ENCODE measurements at places on chromosomes 12 and 14. TPM values are rescaled to one million over a fixed set of nuclear protein-coding genes. Genes with fewer than 3 reads are reported as not detected.

DNA sequence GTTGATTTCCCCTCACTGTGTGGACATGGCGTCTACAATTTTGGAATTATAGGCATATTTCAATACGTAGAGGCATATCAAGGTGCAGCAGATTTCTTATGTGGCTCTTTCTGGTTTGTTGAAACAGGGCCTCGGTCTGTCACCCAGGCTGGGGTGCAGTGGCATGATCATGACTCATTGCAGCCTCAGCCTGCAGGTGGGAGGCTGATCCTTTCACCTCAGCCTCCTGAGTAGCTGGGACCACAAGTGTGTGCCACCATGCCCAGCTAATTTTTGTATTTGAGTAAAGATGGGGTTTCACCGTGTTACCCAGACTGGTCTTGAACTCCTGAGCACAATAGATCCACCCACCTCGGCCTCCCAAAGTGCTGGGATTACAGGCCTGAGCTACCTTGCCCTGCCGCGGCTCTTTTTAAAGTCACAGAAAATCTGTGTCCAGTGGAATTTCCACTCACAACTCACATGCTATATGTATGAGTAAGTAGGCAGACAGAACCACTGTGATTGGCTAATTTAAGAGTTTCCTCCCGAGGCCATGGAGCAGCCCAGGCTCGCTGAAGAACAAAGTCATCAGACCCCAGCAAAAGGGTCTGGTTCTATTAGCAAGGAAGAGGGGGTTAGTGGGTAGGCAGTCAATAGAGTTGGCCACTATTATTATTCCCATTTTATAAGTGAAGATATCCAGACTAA, 9.1 kb downstream of the GNG2 start:
- no peak for DNase-seq

GRCh38 chr14:52789118-52789517, 2.3 kb downstream of the GNPNAT1 start:
- no peak for DNase-seq

DNA sequence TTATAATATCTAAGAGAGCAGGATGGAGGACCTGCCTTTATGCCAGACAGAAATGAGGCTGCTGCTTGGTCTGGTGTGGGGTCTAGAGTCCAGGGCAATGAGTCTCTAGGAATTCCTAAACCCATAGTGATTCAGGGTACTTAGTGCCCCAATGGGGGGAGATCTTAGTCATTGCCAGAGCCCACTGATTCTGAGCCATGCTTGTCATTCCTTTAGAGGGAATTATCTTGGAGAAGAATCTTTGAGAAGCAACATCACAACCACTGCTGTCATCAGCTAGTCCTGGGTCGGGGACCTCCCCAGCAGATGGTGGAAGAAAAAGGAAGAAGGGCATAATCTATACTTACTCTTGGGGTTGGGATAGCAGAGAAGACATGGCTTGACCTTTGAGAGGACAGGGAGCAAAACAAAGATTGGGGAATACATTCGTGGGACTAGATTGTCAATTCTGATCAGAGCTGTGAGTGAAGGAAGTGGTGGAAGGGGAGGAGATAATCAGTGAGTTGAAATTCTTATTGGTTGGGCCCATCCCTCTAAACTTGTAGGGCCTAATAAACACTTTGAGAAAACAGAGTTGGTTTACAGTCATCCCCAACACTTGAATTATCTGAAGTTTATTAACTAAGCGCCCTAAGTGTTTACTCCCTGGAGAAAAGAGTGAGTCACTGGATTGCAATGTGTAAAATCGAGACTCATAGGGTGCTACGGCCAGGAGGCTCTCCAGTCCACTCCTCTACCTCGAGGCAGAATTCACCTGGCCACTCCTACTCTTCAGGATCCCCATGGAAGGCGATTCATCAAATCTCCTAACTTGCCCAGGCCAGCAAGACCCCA, 3.0 kb upstream of the KRT3 start:
- peak; percentile 67 for DNase-seq

DNA sequence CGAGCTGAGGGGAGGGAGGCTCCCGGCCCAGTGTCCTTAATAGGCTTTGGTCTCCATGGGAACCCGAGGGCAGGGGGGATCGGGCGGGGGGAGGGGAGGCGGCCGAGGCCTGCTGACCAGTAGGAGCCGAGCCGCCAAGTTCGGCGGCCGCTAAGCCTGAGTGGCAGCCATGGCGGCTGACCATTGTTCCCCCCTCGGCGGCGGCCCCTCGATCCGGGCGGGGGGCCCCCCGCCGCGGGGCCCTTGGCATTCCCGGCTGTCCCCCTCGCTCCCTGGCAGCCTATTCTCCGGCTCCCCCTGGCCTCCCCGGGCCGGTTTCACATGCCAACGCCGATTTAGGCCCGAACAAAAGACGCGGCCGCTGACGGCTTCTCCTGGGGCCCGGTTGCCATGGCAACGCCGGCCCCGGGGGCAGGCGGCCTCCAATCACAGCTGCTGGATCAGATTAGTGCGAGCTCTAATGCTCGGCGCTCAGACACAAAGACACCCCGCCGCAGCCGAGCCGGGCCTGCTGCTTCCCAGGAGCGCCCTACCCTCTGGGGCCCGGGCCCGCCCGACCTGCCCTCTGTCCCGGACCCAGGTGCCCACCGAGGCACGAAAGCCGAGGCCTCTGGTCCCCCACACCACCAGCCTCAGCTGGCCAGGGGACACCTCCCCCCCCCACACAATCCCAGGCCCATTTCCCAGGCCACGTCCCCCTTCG, 7.3 kb downstream of the MSI1 start:
- no peak for DNase-seq

- no peak for DNase-seq
Measured at GRCh38 chr12:128844031-128844635, 9.1 kb upstream of the GLT1D1 start.

Gene C12orf54
- not detected for total RNA-seq

Gene PLEKHG7
- total RNA-seq = not detected

GRCh38 chr12:53115891-53116648, 12.8 kb downstream of the SOAT2 start:
- no peak for DNase-seq

GRCh38 chr14:104574536-104574935, 5.0 kb upstream of the C14orf180 start:
- no peak for DNase-seq

Gene TEX52
- not detected for total RNA-seq

Gene NCAPD2
- total RNA-seq = 220 TPM

DNA sequence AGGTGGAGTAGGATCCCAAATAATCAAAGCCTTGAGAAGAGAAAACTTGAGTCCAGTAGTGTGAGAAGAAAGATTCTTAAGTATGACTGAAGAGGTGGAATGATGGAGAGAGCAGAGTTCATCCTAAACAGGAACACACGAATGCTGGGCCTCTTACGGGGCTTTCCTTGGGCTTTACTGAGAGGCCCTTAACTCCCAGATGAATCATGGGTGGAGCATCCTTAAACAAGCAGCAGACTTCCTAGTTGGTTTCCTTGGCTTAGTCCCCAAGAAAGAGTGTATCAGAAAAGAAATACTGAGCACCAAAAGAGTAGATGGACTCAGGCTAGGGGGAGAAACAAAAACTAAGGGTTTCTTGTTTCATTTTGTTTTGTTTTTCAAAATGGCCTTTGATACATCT, 132.5 kb downstream of the GPR135 start:
- DNase-seq = no peak

Gene LRRK2
- 0.48 TPM for total RNA-seq

Gene SLC35F4
- not detected for total RNA-seq

DNA sequence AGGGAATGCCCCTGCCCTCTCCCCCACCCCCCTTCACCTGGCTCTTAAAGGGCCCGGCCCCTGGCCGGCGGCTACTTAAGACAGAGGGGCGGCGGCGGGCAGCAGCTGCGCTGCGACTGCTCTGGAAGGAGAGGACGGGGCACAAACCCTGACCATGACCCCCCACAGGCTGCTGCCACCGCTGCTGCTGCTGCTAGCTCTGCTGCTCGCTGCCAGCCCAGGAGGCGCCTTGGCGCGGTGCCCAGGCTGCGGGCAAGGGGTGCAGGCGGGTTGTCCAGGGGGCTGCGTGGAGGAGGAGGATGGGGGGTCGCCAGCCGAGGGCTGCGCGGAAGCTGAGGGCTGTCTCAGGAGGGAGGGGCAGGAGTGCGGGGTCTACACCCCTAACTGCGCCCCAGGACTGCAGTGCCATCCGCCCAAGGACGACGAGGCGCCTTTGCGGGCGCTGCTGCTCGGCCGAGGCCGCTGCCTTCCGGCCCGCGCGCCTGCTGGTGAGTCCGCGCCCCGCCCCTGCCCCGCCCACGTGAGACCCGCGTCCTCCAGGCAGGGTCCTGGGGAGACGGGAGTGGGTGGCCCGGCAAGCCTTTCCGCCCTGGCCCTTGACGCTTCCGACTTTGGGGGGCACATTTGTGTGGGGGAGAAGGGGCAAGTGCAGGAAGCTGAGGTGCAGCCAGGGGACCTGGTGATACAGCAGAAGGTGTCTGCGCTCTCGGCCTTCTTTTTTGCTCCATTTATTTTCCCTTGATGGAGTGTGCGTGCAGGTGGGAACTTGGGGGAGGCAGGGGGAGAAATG, at the start of gene IGFBP6:
IGFBP6 (plus strand) TSS at position 104 of the 790 bp plus-strand sequence; CDS start at position 155, 51 bp downstream.
- peak; percentile 65 for DNase-seq

Gene DHRS2
- 1.3 TPM for total RNA-seq

DNA sequence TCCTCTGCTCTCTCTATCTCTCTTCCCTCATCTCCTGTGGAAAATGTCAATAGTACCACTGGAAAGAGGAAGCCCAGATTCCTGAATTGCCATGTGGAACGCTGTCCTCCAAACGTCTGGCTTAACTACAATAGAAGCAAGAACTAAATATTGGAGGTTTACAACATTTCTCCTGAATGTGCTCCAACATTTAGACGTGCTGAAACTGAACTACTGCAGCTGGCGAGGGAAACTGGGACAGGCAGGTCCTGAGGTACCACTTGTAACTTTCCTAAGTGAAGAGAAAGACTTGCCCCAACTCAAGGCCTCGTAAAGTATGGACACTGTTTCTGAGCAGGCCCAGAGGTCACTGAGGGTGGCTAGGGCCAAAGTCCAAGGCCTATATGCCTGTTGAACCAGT, 187.7 kb downstream of the NTF3 start:
- DNase-seq = no peak

Gene USP5
- total RNA-seq = 267 TPM

- no peak for DNase-seq
Measured at GRCh38 chr12:98737322-98737712, 92.2 kb downstream of the APAF1 start.

DNA sequence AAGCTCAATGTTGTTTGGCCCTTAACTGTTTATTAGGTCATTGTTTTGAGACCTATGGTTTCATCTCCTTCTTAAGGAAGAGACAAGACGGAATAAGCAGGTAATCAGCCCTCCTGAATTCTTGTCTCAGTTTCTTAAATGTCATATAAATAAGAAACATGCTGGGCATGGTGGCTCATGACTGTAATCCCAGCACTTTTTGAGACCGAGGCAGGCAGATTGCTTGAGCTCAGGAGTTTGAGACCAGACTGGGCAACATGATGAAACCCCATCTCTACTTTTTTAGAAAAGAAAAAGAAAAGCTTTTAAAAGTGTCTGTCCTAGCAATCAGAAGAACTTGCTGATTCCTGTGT, 5.1 kb downstream of the MTRFR start:
- no peak for DNase-seq

Gene DAZAP2
- 154 TPM for total RNA-seq

Measured in PC-9 (cell line).